ENCODE measurements at places on chromosomes 2 and 18.
A peak's percentile ranks its signal among the peaks of the same experiment; 100 is the strongest.

GRCh38 chr2:43019536-43020183, 206.7 kb downstream of the ZFP36L2 start:
- no peak for DNase-seq

DNA sequence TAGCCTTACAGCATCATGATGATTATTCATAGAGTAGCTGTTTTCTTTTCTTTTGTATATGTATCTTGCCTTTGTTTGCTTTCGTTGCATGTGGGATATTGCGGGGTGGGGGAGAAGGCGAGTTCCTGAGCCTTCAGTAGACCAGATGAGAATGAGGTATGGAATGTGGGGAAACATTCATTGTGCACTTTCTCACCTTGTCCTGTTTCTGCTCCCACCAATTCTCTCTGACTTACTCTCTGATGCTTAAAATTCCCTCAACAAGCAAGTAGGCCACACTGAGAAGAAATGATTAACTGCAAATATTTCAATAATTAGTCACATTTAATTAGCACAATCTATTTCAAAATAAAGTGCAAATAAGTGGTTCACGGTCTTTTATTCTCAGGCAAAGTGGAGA, 31.0 kb downstream of the GKN2 start:
- DNase-seq: no peak

DNA sequence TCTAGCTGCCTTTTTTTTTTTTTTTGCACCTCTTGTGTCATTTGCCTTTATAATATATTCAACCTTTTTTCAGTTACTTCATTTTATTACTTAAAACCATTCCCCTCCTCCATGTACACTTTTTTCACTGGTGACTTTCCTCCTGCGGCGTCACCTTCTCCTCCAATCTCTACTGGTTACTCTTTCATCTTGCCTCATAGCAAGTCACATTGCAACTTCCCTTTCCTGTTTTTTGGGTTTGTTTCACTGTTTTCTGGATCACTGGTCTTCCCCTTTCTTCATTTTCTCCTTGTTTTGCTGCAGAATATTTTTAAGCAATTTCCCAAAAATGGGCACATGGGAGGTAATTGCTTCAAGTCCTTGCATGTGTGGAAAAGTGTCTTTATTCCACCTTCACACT, 37.7 kb upstream of the GPR155 start:
- no peak for DNase-seq

DNA sequence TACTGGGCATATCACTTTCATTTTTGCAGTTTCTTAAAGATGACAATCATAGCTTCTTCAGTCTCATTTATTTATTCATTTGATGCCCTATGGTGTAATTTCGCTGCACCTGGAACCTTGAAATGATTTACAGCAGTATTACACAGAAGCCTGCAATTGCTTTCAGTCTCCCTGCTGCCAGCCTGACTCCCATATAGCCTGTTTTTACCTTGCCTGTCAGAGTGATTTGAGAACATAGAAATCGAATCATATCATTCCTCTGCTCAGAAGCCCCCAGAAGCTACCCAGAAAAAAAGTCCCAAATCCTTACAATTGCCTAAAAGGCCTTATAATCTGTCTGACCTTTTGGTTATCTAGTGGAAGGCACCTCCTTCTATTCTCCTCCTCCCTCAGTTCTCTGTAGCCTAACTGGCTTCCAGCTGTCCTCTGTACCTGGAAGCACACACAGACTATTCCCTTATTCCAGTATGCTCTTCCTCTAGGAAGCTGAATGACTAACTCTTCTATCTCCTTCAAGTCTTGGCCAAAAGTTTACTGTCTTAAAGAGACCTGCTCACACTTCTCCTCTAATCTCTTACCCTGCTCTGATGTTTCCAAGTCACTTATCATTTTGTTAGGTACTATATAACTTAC, 12.6 kb downstream of the SCN3A start:
- DNase-seq: no peak

GRCh38 chr2:130349174-130349573, 6.5 kb downstream of the IMP4 start:
- DNase-seq: no peak

DNA sequence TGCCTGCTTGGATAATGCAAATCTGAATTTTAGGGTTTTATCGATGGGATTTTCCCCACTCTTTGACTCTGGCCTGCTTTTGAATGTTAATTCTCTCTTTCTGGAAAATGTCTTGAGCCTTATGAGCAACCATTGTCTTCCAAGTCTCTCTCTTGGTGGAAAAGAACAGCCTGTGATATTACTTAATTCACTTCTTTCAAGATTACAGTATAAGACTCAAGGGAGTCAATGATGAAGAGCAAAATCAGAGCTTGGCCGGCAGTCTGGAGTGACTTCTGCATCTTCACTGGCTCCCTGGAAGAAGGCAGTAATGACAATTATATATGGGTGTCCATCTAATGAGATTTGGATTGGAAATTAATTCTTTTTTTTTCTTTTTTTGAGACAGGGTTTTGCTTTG, 122.9 kb upstream of the ZEB2 start:
- DNase-seq: no peak

GRCh38 chr2:117614823-117615534, 199.5 kb upstream of the DDX18 start:
- DNase-seq: no peak

GRCh38 chr2:105257981-105258380, 16.4 kb downstream of the GPR45 start:
- no peak for DNase-seq

DNA sequence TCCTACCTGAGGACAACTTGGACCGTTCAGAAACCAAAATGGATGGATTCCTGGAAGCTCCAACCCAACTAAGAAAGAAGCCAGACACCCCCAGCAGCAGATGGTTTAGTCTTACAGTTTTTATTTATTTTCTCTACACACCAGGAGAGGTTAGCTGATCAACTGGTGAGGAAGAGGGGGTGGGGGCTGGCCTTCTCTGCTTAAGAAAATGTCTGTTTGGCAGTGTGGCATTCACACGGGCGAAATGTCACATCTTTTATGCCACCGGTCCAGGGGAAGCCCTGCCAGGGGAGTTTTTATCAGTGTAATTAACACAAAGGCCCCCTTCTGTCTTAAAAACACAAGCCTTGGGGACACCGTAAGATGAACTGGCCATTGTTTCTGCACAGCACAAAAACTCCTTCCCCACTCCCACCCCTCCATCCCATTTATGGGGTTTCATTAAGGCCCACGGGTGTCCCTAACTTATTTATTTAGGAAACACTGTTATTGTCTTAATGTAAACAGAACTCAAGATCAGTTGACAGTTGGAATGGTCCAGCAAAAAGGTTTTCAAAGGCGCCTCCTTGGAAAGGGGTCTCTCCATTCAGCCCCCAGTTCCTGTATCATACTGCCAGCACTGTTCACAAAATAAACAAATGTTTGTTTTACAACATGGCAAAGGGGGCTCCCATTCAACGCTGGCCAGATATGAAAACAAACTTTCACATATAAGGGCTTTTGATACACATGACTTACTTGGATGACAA, 217.0 kb downstream of the C1D start:
- DNase-seq: no peak

DNA sequence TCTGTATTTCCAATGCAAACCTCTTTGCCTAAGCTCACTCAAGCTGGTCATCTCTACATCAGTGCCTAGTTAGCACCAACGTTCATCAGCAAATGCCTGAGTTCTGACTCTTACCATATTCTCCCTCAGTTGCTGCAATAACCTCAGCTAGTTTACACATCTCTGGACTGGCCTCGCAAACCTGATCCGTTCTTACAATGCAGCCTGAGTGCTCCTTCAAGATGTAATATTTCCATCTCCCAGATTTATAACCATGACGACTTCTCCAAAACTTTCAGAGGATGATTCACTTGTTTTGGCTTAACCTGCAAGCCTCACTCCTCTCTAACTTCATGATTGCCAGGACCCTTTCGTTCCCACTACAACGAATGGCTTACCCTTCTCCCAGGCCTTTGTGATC, 69.7 kb downstream of the DIPK1C start:
- no peak for DNase-seq

DNA sequence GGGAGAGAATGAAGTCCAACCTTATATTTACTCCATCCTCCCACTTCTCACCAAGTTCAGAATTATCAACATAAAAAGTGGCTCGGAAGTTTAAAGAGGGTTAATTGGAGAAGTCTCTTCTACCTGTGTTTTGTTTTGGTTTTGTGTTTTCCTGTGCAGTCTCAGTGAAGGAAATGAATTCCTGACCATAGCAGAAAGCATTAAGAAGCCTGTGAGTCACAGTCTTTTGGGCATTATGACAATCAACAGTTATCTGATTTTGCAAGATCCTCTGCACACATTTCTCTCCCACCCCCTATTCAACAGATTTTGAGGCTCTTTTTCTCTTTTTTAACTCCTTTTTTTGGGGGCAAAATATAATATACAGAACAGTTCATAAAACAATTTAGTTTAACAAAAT, 8.6 kb upstream of the RPL37A start:
- DNase-seq: no peak

GRCh38 chr18:13258921-13259320, 40.4 kb downstream of the LDLRAD4 start:
- no peak for DNase-seq

DNA sequence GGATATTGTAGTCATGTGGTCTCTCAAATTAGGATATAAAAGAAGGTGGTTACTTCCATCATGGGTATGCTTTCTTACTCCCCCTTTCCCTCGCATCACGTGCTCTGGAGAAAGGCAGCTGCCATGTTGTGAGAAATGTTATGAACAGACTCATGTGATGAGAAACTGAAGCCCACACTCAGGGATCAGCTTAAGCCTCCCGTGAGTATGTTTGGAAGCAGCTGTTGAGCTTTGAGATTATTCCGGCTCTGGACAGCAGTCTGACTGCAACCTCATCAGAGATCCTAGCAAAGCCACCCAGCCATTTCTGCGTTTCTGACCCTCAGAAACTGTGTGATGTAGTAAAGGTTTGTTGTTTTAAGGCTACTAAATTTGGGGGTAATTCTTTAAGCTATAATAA, 700.1 kb downstream of the ADCYAP1 start:
- DNase-seq: no peak

- no peak for DNase-seq
These were observed 203.2 kb downstream of the ETAA1 start for GRCh38 chr2:67600222-67600871.

DNA sequence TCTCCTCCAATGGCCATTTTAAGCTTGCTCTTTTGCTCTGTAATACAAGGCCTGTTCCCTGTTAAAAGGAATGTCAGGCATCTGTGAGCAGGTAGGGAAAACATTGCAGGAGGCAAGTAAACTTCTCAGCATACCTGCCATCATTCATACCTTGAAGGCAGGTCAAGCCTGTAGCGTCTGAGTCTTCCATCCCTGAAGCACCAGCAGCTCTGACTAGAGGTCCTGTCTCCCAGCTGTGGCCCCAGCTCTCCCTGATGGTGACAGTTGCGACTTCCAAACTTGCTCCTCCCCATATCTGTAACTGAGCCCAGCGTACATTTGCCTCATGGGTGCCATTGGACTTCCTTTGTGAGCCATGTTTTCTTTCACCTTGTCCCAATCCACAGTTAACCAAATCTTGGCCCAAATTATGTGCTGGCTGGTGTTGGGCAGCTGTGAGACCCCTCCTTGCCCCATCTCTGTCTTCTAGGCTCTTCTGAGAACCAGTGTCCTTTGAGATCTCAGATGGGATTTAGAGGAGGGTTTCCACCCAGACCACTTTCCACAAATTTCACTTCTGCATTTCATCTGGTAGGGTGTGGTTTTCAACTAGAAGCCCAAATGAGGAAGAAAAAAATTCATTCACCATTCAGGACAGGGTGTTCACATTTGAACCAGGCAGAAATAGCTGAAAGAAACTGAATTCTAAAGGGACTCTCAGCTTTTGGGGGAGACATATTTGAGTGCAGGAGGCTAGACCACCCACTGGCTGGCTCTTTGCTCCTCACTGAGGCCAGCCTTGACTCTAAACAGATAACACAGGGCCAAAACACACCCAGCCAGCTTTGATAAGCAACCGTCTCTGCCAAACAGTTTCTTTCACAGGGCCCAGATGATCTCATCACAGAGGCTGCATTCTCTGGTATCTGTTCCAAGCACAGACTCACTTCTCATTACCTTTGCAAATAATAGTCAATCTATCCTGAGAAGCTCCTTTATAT, 66.4 kb upstream of the MSH2 start:
- peak; percentile 42 for DNase-seq

GRCh38 chr2:88626171-88627054, 851 bp downstream of the EIF2AK3 start:
- DNase-seq: no peak

- no peak for DNase-seq
These were observed 270.0 kb upstream of the TCF4 start for GRCh38 chr18:55857956-55858355.

GRCh38 chr2:3470856-3471737, 48.2 kb downstream of the ADI1 start:
- no peak for DNase-seq

DNA sequence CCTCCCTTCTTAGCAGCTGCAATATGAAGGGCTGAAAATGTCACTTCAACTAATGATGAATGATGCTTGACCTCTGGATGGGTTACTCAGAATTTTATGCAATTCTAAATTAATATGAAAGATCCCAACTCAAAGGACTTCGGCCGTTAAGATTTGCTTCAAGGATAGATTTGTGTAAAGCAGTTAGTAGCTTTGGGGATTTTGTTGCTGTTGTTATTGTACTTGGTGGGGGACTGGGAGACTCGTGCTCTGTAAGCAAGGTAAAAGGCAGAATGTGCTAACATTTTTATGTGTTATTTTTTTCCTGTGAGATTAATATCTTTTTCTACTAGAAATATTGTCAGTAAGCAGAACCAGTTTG, 478.8 kb downstream of the ARHGAP15 start:
- DNase-seq: no peak

- no peak for DNase-seq
These were observed 8.0 kb downstream of the ZNF516 start for GRCh38 chr18:76487070-76487469.

DNA sequence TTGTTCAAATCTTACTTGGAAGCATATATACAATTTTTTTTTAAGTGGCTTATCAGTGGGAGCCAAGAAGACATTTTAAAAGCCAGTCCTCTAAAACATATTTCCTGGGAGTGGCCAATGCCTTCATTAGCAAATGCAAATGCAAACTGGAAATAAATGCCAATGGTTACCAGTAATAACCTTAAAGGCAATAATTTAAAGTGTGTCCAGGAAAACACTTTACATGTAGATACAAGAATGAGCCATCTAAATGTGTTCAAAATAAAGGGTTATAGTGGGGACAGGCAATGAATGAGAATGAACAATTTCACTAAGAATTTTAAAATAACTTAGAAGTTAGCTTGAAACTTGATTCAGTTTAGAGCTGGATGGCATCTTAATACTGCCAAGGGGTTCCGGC, 64.2 kb downstream of the FARSB start:
- DNase-seq: no peak
